ENCODE measurements at places on chromosomes 6 and 20.

DNA sequence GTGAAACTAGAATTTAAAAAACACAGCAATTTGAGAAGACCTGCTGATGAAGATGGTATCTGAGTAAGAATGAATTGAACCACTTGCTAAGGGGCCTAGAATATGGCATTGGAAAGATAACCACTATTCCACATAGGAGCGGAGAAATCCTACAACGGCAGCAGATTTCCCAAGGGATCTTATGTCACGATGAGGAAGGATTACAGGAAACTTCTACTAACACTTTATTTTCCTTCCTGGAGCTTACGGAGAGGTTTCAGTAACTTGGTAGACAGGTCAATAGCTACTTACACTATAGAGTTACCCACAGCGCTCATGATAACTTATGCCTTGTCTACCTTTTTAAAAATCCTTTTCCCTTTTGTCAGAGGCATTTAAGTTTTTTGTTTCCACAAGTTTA is 11.8 kb upstream of the TCF21 start:
- DNase-seq, result no peak

GRCh38 chr6:44023586-44024454 is 103.4 kb downstream of the MRPL14 start:
- no peak for DNase-seq

- DNase-seq, result no peak
Measured at GRCh38 chr6:85449818-85450759, at the start of gene NT5E. Gene NT5E (plus strand): TSS chr6:85450083. CDS start chr6:85450140, 57 bp downstream.

DNA sequence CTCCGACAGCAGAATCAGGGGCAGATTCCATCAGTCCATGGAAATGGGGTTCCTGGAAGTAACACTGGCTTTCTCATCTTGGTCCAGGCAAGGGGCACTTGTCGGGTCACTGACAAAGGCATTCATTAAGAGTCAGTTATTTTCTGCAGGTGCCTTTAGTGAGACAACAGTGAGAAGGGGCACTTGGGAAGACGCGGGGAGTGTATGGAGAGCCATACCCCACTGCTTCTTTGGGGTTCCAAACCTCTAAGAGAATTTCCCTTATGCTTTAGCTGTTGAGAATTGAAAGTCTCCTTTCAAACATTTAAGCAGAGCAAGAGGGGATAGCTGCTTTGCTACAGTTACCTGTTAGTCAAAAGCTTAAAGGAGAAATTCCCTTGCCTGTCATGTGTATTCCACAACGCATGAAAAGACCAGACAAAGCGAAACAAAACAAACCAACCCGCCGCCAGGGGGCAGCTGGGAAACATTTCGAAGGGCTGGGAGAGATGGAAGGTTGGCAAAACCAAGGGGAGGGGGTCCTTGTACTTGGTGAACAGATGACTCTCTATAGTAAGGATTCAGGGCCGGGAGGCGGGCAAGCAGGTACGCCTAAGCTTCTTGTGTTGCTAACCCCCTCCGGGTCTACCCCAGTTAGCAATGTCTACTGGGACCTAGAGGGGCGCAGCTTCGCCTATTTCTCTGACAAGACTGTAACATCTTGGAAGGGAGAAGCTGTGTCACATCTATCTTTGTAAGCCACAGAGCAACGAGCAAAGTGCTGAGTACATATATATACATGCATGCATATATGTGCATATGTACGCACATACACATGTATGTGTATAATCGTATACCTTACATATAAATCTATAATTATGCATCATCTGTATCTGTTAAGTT is 474.9 kb upstream of the AGPAT4 start:
- DNase-seq, result no peak

- DNase-seq, result no peak
Measured at GRCh38 chr6:24607310-24608105, 38.5 kb downstream of the KIAA0319 start.

Measured in glomerular endothelial cell (primary cell).